ENCODE measurements at places on chromosomes 11 and 22.

GRCh38 chr11:74004759-74005615 is 3.9 kb downstream of the UCP3 start:
- peak; percentile 90 for DNase-seq

GRCh38 chr22:24156913-24157821 is 24.1 kb upstream of the SUSD2 start:
- DNase-seq: peak; percentile 88

GRCh38 chr11:19905280-19905853 is 192.7 kb downstream of the NAV2 start:
- DNase-seq: no peak

GRCh38 chr11:75597636-75598035 is 35.6 kb downstream of the SERPINH1 start:
- no peak for DNase-seq

- no peak for DNase-seq
Measured at GRCh38 chr11:114472661-114473060, 33.4 kb downstream of the REXO2 start.

DNA sequence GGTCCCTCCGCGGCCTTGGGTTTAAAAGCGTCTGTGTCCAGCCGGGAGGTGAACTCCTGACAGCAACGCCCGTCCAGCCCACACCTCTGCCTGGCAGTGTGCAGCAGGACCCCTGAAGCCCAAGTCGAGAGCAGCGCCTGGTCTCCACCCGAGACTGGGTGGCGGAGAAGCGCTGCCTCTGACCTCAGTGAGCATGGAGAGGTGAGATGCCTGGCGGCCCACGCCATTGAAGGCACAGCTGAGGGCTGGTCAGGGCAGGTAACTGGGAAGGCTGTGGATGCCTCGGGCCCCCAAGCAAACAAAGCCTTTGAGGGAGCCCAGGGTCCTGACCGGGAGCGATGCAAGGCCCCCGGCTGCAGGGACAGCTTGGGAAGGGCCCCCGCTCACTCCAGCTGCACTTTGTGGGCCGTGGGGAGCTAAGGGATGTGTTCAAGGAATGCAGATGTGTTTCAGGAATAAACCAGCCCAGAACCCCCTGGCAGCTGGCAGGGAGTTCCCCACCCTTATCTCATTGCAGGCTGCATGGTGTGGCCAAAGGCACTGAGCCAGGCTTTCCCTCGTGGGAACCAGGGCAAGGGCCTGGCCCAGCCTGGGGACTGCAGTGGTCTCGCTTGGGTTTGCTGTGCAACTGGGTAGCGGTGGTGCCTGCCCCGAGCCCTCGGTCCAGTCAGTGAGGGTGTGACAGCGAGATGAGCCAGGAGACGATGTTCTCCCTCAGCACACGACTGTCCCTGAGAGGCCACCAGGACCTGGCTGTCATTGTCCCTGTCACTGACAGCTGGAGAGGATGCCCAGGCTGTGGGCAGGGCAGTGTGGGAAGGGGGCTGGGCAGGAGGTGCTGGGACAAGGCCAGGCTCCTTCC is 92.5 kb downstream of the WNT7B start:
- peak; percentile 14 for DNase-seq

GRCh38 chr22:30866811-30867271 is 101.7 kb downstream of the MORC2 start:
- DNase-seq: no peak

DNA sequence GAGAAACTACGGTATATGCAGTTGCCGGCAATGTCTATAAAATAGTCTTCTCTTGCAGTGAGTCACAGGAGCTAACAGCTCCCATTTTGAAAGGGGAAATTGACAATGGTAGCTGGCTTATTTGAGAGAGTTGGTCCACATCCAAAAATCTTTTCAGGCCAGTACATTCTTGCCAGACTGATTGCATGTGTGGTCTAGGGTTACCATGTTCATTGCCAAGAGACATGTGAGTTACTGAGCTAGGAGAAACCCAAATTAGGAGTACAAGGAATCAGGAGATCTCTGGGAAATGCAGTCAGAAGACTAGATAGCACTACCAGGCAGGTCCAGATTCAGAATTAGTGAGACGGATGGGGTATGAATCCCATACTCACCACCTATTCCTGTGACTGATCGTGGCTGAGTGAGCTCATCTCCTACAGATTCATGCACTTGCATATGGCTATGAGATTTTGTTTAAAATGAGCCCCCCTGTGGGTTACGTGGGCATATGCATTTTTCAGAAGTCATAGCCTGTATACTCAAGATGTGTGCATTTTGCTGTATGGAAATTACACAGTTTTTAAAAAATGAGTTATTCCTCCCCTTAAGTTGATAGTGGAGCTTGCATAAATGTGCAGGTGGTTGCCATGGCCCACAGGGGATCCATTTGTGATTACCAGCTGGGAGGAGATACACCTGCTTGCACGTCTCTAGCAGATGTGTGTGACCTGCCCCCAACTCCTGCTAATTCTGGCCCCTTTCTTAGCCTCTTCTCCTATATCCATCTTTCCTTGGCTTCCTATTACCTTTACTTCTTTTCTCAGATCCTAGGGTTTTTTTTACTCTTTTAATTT is 102.7 kb downstream of the COMMD9 start:
- DNase-seq: no peak

GRCh38 chr11:93389737-93390136 is 59.2 kb downstream of the DEUP1 start:
- DNase-seq: no peak

DNA sequence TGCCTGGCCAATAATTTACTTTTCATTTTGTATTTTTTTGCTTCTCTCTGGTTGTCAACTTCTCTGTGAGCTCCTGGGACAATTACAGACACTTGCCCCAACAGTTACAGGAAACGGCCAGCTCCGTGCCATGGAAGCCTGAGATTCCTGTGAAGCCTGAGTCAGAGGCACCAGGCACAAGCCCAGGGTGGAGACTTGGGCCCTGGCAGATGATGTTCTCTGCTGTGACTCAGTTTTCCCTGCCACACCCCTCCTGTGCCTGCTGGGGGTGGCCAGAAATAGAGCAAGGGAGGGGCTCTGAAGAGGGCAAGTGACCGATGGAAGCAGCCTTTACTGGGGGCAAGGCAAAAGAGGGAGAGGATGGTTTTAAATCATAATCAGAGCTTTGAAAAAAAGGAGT is 4.9 kb downstream of the ATP5MGL start:
- DNase-seq: no peak

- DNase-seq: no peak
Measured at GRCh38 chr22:39814899-39815298, 78.7 kb downstream of the ENTHD1 start.

- no peak for DNase-seq
Measured at GRCh38 chr11:63814383-63814736, 1.1 kb downstream of the SPINDOC start.

- DNase-seq: no peak
Measured at GRCh38 chr22:23529166-23530103, 50.7 kb downstream of the IGLL1 start.

DNA sequence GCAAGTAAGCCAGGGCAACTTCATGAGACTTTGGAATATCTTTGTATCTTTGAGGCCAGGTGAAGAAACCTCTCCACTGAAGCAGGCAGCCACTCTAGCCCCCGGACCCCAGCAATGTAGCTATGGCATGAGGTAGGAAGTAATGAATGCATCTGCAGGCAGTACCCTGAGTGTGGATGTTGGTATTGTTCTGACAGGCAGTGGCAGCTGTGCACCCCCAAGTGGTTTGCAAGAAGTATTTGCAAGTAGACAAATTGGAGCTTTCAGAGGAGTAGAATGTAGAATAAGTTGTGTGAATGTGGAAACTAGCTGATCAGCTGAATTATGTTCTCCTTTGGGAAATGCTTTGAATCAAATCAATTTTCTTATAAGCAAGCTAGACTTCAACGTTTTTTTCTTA is 194.4 kb upstream of the PGR start:
- DNase-seq: no peak

DNA sequence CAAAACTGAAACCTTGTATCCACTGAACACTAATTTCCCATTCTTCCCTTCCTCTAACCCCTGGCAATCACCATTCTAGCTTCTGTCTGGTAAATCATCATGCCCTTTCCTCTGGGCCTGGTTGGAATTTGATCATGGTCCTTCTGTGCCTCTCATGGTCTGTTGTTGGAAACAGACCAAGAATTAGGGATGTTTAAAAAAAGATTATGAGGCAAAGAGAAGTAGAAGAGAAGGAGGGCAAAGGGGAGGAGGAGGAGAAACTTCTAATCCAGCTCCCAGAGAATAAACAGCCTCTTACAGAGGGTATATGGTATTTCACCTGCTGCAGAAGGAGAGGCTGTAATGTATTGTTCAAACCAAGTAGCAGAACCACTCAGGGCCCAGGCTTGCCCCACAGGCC is 10.6 kb downstream of the BCO2 start:
- DNase-seq: no peak

- DNase-seq: no peak
Measured at GRCh38 chr11:1041149-1041467, 4.6 kb upstream of the MUC6 start.

GRCh38 chr11:820655-821511 is 2.2 kb downstream of the PNPLA2 start:
- DNase-seq: peak; percentile 65

DNA sequence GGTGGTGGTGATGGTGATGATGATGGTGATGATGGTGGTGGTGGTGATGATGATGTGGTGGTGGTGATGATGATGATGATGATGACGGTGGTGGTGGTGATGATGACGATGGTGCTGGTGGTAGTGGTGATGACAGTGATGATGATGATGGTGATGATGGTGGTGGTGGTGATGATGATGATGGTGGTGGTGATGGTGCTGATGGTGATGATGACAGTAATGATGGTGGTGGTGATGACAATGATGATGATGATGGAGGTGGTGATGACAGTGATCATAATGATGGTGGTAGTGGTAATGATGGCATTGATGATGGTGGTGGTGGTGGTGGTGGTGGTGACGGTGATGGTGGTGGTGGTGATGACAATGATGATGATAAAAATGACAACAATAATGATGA is 52.1 kb upstream of the ANO1 start:
- no peak for DNase-seq

DNA sequence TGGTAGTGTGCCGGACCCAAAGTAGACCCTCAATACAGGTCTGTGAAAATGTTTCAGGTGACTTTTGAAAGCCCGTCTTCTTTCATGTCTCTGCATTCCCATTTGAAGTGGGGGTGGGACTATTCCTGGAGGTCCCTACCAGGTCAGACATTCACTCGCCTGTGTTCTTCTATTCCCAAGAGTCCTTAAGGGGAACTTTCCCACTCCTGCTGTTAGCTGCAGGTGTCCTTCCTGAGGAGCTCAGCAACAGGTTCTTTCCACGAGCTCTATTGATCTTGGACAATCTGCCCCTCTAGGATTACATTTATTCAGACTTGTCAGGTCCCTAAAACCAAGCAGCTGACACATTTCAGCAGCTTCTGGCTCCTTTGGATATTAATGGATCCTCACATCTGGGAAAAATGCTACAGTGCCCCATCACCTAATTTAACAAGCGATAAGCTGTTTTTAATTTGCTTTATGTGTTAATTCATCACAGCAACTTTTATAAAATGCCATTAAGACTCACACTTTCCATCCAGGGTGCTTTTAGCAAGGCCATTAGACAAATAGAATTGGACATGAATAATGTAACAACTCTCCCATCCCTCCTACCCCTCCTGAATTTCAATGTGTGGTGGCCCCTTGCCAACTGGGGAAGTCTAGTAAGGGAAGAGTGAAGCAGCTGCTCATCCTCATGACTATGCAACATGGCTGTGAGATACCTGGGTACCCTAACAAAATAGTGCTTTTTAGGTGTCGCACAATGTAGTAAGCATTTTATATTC is 259.5 kb upstream of the CCDC90B start:
- DNase-seq: no peak

GRCh38 chr11:44960200-44960845 is 9.6 kb upstream of the TP53I11 start:
- DNase-seq: no peak

- no peak for DNase-seq
Measured at GRCh38 chr22:39224550-39224949, 20.2 kb downstream of the PDGFB start.

DNA sequence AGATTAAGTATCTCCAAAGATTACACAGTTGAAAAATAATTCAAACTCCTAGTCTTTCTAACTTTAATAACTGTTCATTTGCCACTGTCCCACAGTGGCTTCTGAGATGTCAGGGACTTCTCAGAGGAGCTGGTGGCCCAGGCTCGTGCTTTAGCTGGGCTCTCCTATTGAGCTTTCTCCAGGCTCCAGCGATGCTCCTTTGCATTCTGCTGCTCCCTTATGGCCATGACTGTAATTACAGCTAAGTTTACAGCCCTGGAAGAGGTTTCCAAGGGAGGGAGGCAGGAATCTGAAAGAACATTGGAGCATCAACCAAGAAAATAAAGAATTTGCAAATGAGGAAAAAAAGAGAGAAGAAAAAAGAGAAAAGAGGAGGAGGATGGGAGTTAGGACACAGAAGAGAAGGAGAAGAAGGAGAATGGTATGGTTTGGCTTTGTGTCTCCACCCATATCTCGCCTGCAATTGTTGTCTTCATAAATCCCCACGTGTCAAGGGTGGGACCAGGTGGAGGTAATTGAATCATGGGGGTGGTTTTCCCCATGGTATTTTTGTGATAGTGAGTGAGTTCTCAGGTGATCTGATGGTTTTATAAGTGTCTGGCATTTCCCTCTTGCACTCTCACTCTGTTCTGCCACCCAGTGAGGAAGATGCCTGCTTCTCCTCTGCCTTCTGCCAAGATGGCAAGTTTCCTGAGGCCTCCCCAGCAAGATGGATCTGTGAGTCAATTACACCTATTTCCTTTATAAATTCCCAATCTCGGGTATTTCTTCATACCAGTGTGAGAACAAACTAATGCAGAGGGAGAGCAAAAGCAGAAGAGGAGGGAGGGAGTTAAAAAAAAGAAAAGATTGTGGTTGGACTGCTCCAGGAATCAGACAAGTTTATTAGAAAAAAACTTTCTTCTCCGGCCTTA is 857.0 kb downstream of the KCNA4 start:
- DNase-seq: no peak

DNA sequence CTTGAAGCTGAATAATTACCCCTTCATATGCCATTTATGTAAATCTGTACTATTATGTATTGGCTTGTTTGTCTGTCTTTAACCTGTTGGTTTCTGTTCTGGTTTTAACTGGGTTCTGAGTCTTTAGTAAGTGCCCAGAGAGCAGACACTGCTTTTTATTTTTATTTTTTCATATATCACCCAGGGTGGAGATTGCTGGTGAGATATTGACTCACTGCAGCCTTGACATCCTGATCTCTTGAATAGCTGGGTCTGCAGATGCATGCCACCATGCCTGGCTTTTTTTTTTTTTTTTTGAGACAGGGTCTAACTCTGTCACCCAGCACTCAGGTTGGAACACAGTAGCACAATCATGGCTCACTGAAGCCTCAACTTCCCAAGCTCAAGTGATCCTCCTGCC is 19.4 kb downstream of the GRAMD1B start:
- DNase-seq: no peak

Measured in CD4-positive, alpha-beta T cell treated with Interleukin-15 for 1 hour (primary cell).